Right forelimb (tissue), 1 donor: ENCODE measurements at places on chromosomes 4 and X.

DNA sequence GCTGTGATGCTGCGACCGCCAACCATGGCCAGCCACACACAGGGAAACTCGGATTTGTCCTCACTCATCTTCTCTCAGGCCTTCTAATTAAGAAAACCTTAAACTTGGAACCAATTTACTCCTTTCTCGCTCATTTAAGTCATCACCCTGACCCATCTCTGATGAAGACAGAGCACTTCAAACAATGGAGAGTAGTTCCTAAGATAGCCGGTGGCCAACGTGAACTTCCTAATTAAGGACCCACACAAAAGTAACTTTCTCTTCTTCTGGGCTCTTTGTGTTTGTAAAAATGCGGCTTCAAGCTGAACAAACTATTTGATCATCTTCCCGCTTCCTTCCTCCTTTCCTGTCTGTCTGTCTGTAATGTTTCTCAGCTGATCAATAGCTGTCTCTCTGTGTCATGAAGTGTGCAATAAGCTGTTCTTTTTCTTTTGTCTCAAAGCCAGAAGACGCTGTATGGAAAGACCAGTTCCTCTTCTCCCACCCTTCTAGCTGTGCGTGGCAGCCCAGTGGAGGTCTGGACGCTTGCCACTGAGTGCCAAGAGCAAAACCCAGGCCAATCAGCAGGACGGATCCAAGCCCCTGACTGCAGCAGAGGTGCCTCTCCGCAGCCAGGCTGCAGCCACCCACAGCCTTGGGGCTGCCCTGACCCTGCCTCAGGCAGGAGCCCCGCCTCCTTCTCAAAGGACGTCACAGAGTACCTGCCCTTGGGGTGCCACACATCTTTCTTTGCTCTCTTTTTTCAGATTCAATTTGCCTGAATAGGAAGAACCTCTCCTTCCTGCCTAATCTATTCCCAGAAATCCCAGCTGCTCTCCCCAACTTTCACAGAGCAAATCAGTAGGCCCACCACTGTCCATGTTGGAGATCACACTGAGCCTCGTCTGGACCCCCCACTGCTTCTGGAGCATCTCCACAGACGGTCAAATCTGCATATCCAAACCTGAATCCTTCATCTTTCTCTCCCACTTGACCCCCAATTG is 59.3 kb downstream of the MAML3 start:
- peak; percentile 73 for DNase-seq

- DNase-seq, result no peak
Observed at GRCh38 chr4:158993891-158994290, 109.0 kb upstream of the RAPGEF2 start.

- no peak for DNase-seq
Observed at GRCh38 chr4:61049018-61049417, 151.1 kb upstream of the ADGRL3 start.

DNA sequence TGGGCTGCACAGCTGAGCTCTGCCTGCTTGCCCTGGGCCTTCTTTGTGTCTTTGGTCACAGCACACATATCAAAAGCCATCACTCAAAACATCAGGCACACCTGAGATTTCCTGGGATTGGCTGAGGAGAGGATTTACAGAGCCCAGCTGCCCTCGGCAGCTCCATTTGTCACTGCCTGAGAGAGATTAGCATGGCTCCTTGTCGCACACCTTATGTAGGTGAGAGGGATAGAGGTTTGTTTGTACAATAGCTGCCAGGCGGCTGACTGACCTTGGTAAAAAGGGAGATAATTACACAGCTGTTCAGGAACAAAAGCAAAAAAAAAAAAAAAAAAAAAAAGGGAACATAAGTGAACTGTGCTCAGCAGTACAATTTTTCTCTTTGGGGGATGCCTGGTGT is 63.2 kb downstream of the MGST2 start:
- DNase-seq, result no peak

GRCh38 chrX:6505960-6506359 is 29.0 kb downstream of the VCX3A start:
- no peak for DNase-seq

GRCh38 chrX:3576886-3577501 is 136.5 kb downstream of the PRKX start:
- DNase-seq, result peak; percentile 43

- DNase-seq, result no peak
Observed at GRCh38 chr4:8021796-8022195, 82.1 kb upstream of the AFAP1 start.

DNA sequence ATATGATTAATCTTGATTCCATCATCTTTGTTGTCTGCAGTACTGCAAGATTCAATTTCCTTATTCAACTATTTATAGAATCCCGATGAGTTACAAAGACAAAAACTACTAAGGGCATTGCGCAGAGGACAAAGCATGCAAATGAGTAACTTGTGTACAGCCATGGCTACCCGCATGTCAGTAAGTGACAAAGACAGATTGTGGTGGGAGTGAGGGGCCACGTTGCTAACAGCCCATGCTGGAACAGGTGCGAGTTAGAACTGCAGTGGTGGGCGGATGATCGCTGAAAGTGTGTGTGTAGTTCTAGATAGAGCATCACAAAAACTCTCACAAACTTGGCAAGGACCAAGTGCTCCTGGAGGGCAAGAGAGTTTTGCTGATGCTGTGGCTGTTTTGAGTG is 49.5 kb downstream of the ACOX3 start:
- DNase-seq, result no peak

DNA sequence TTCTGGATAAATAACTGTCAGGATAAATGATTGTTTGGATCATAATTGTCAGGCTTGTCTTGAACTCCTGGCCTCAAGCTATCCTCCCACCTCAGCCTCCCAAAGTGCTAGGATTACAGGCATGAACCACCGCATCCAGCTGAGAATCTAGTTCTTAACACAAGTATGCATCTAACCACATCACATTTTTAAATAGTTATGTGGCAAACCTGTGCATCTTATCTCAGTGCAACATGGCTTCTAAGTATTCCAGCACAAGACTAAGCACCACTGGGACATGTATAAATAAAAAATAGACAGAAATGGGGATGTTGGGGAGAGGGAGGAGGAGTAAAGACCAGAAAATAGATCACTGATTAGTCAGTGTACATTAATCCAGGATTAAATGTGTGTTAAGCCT is 74.7 kb upstream of the TBL1X start:
- no peak for DNase-seq

- no peak for DNase-seq
Observed at GRCh38 chr4:118367872-118368271, 15.1 kb upstream of the PRSS12 start.

- DNase-seq, result peak; percentile 44
Observed at GRCh38 chrX:137428221-137428661, 137.7 kb upstream of the ZIC3 start.
